MV-4-11 (cell line): ENCODE measurements at places on chromosomes 12 and 14.
A peak's percentile ranks its signal among the peaks of the same experiment; 100 is the strongest.

GRCh38 chr14:73241481-73242165 is 4.3 kb downstream of the PAPLN start:
- peak; percentile 14 for DNase-seq

- no peak for DNase-seq
Observed at GRCh38 chr14:49691031-49691430, 1.9 kb upstream of the KLHDC1 start.

DNA sequence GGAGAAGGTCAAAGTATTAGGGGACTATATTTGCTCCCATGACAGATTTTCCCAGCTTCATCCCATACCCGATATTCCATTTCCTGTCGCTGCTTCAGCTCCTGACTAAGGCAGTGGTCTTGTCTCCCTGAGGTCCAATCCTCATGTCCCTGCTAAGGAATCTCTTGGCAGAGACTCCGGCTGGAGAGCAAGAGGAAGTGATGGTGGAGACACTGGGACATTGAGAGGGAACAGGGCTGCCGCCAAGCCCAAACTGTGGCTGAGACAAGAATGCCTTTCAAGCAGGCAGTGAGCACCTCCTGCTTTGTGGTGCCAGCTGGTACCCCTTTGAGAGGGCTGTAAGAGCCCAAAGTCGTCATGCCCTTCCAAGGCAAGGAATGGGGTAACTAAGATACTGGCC is 5.5 kb downstream of the SP7 start:
- no peak for DNase-seq

DNA sequence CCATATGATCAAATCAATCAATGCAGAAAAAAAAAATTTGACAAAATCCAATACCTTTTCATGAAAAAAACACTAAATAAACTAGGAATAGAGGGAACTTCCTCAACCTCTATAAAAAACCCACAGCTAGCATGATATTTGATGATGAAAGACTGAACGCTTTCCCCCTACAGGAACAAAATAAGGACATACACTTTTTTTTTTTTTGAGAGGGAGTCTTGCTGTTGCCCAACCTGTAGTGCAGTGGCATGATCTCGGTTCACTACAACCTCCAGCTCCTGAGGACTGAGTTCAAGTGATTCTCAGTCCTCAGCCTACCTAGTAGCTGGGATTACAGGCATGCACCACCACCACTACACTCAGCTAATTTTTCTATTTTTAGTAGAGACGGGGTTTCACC is 17.9 kb upstream of the CAMKK2 start:
- peak; percentile 80 for DNase-seq

DNA sequence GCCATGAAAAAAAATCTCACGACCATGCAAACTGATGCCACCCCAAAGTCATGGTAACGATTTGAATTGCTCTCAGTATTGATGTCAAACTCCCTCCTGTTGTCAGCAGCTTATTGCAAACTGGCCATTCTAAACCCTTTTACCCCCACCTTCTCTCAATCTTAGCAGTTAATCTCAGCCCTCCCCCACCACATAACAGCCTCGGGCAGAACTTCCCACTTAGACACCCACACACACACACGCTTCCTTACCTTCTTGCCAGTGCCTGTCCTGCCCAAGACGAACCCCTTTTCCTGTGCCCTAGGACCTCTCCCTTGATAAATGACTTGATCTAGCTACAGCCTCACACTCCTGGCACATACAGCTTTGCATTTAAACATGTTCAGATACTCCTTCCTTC is 56.6 kb downstream of the GPATCH2L start:
- no peak for DNase-seq

GRCh38 chr12:41956353-41956752 is 188.3 kb downstream of the GXYLT1 start:
- DNase-seq, result no peak

- no peak for DNase-seq
Observed at GRCh38 chr14:28482251-28483040, 284.1 kb upstream of the FOXG1 start.

GRCh38 chr14:101179691-101180211 is 276.2 kb upstream of the RTL1 start:
- no peak for DNase-seq

DNA sequence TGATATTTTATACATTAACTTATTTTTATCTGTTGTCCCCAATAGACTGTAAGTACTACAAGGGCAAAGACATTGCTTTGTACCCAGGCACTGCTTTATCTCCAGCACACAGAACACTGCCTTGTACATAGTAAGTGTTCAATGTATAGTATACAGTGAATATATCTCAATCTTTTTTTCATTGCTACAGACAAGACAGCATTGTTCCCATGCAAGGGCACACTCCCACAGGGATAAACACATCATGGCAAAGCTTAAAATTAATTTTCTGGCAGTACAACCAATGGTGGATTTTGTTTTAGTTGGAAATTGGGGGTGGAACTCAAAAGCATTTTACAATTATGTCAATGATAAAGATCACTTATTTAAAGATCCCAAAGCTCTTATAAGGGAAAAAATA is 112.3 kb upstream of the EEA1 start:
- DNase-seq, result no peak

DNA sequence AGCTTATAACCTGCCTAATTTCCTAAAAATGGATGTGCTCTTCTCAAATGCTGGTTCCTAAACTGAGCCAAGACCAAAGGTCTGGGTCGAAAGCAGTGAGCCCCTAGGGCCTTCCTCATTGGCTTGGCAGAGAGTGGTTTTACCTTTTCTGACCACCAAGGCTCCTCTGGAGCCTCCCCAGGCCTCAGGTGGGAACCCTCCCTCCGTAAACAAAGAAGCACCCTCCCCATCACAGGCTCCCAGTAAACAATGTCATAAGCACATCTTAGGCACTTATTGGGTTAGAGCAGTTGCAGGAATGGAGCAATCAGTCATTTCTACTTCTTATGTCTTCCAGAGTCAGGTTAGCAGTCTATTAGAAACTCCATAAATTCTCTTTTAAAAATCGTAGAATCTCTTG is 6.0 kb downstream of the CHPT1 start:
- DNase-seq, result no peak

GRCh38 chr12:131764738-131765137 is 53.8 kb downstream of the SFSWAP start:
- no peak for DNase-seq

- no peak for DNase-seq
Observed at GRCh38 chr12:93520454-93520853, 52.0 kb upstream of the SOCS2 start.

GRCh38 chr12:116436561-116437249 is 122.5 kb upstream of the MAP1LC3B2 start:
- no peak for DNase-seq

- DNase-seq, result no peak
Observed at GRCh38 chr14:32650030-32650429, 288.6 kb upstream of the NPAS3 start.

DNA sequence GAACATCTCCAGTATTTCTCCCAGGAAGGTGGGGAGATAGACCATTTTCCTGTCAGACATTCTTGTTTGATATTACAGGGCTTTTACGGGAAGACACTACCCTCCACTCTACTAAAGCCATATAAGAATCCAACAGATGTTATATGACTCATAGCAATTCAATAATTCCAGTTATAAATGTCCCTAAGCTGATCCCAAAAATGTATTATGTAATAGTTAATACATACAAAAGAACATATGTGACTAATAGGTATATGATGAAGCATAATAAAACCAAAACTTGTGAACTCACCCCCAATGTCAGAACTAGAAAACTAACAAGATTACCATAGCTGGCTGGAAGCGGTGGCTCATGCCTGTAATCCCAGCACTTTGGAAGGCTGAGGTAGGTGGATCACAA is 84.2 kb downstream of the EFCAB11 start:
- DNase-seq, result no peak

- DNase-seq, result no peak
Observed at GRCh38 chr14:70315942-70316341, 43.5 kb downstream of the COX16 start.

GRCh38 chr14:33280646-33281045 is 342.0 kb downstream of the NPAS3 start:
- DNase-seq, result no peak

GRCh38 chr12:49505672-49506071 is 33.2 kb upstream of the KCNH3 start:
- DNase-seq, result no peak

DNA sequence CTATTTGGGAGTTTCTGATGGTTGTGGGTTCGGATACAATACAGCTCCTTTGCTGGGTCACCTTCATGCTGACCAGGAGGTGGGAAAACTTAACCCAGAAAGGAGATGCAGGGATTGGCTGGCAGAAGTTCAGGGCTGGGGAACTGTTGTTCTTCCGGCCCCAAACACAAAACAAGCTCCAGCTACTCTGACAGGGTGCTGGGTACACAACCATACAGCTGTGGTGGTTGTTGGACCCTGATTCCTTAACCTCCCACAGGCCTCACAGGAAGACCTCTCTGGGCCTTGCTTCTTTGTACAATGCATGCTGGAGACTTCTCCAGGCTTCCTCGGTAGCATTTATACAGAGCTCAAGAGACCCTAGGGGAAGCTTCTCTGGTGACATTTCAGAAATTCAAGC is 47.6 kb downstream of the CPM start:
- DNase-seq, result no peak

DNA sequence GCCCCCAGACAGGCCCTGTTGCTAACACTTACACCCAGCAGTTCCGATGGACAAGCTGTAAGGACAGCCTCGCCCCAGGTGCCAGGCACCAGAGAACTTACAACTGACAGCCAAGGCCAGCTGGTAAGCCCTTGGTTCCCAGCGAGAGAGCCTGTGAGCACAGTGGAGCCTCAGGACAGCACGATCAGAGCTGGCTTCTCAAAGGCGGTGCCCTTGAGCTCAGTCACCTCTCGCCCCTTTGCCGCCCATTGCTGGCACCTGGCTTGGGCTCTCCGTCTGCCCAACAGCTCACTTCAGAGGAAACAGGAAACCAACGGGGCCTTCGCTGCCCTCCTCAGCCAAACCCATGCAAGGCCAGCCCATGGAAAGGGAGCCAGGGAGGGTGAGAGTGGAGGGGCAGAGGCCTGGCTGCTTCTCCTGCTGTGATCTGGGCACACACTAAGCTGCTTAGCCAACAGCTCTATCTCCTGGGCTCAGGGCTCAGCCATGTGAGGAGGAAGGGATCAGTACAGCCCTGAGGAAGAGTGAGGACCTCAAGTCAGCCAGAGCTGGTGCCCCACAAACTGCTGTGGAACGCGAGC is 98.5 kb downstream of the SINHCAF start:
- DNase-seq, result no peak
